ENCODE measurements at places on chromosomes 4 and X. TPM values are rescaled to one million over a fixed set of nuclear protein-coding genes. Genes with fewer than 3 reads are reported as not detected.

DNA sequence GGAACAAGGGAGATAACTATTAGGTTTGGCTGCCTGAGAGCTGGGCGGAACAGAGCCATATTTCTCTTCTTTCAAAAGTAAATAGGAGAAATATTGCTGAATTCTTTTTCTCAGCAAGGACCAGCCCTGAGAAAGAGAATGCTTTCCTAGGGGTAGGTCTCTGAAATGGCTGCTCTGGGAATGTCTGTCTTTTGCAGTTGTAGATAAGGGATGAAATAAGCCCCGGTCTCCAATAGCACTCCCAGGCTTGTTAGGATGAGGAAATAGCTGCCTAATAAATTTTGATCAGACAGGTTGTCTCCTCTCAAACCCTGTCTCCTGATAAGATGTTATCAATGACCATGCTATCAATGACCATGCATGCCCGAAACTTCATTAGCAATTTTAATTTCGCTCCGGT lies 207.8 kb upstream of the KIT start:
- DNase-seq = no peak

- DNase-seq = no peak
Observed at GRCh38 chr4:113635739-113636437, 125.7 kb downstream of the CAMK2D start.

NWD2 gene
- not detected for total RNA-seq

IL15 gene
- 2.0 TPM for total RNA-seq

DNA sequence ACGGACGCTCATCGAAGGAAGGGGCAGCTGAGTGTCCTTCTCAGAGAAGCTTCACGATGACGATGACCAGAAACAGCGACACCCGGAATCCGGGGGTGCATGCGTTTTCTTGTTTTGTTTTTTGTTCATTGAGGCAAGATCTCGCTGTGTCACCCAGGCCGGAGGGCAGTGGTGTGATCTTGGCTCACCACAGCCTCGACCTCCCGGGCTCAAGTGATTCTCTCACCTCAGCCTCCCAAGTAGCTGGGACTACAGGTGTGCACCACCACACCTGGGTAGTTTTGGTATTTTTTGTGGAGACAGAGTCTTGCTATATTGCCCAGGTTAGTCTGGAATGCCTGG lies 19.8 kb downstream of the DGKQ start:
- no peak for DNase-seq

NALF2 gene
- total RNA-seq = 0.04 TPM

DNA sequence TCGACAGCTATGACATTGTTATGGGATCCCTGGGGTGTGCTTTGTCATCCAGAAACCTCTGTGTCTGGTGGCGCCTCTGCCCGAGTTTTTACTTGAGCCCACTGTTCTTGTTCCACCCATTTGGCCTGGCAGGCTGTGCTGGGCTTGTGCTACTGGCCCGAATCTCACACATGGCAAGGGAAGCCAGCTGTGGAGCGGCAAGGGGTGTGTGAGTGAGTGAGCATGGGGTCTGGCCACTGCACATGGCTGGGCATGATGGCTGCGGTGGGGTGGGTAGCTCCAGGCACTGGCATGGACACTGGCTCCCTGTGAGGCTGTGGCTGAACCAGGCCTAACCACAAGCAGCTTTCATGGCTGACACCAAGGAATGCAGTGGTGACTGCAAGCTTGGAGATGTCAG lies 89.2 kb downstream of the DACH2 start:
- no peak for DNase-seq

GRCh38 chr4:86451560-86452330 lies 91.9 kb upstream of the MAPK10 start:
- no peak for DNase-seq

GRIA2 gene
- not detected for total RNA-seq

STIM2 gene
- total RNA-seq = 15.5 TPM

GRCh38 chrX:150202641-150203247 lies 160.4 kb upstream of the MAMLD1 start:
- no peak for DNase-seq

- DNase-seq = no peak
Observed at GRCh38 chrX:41890026-41890423, 33.3 kb downstream of the CASK start.

DNA sequence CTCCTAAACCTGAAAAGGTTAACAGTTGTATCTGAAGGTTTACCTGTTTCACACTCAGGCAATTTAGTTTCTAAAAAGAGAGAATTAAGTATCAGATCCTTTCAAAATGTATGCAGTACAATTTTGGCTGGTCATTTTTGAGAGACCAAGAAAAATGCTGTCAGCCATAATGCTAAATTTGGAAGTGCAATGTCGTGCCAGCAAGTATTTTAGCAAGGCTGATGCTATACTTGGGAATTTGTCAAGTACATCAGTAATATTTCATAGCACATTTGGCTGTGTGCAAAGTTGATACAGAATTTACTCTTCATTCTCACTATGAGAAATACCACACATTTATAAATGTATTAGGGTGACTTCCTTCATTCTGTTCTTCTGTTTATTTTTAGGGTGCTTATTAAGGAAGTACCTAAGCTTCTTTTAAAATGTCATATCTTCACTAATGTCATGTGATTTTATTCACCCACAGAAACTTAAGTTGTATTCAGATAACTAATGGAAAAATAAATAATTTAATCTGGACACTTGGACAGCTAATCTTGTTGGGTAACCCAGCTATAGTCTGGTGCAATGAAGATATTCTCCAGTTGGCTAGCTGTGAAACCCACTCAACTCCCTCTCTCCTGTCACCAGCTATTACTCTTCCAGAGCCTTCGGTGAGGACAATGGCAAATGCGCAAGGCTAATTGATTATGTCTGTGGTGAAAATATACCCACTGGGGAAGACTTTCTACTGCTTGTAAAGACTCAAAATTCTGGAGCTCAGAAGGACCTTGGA lies 84.2 kb upstream of the TLL1 start:
- DNase-seq = no peak

GRCh38 chr4:166003811-166004210 lies 130.8 kb downstream of the TLL1 start:
- no peak for DNase-seq

GRCh38 chr4:158513256-158513655 lies 8.4 kb upstream of the RXFP1 start:
- no peak for DNase-seq

DNA sequence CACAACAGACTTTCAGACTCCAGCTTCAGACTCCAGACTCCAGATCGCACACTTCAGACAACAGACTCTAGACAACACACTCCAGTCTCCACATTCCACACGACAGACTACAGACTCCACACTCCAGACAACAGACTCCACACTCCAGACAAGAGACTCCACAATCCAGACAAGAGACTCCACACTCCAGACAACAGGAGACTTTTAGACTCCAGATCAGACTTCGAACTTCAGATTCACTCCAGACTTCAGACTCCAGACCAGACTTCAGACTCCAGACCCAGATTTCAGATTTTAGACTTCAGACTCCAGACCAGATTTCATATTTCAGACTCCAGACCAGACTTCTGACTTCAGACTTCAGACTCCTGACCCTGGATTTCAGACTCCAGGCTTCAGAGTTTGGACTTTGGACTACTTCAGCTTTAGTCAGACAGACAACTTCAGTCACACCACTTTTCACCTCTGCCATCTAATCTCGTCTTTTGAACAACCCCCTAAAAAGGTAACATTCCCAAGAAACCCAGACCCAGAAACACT lies 29.0 kb upstream of the TLR2 start:
- no peak for DNase-seq

DNA sequence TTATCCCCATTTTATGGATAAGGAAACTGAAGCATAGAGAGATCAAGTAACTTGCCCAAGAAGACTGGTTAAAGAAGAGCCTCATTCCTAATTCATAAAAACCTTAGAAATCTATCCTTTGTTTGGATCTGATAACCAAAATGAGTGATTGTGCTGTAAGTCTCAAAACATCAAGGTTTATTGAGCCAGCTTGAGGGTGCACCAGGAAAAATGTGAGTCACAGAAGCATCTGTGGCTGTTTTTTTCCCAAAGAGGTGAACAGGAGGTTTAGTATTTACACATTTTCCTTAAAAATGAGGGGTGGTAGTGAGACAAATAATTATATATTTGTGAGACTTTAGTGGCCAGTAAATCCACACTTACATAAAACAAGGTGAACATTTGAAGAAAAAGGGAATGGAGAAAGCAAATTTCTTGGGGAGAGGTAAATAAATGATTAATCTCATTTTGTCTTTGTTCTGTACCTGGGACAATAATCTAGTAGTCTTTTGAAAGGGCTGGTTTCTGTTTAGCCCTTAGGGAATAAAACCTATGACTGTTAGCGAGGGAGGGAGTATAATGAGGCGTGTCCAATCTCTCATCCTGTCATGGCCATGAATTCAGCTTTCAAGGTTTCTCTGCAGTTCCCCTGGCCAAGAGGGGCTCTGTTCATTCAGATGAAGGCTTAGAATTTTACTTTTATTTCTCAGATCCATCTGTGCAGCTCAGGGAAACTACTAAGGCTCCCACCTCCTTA lies 12.2 kb upstream of the FMR1 start:
- DNase-seq = no peak

NAA11 gene
- total RNA-seq = not detected

CLDN22 gene
- total RNA-seq = not detected

DCAF12L2 gene
- not detected for total RNA-seq

GRCh38 chr4:15423285-15423711 lies 4.5 kb upstream of the C1QTNF7 start:
- no peak for DNase-seq

All from pulmonary artery endothelial cell (primary cell).